ENCODE measurements at places on chromosomes 3 and 15. TPM values are rescaled to one million over a fixed set of nuclear protein-coding genes. Genes with fewer than 3 reads are reported as not detected.

The CMTM8 gene
- total RNA-seq, result 7.1 TPM

The GASK1A gene
- total RNA-seq, result not detected

The MED12L gene
- not detected for total RNA-seq

The FBXO40 gene
- total RNA-seq, result not detected

The FGF12 gene
- not detected for total RNA-seq

The DPPA4 gene
- 0.06 TPM for total RNA-seq

The ECE2 gene
- total RNA-seq, result not detected

The CLSTN2 gene
- 0.13 TPM for total RNA-seq

The LRTM1 gene
- total RNA-seq, result not detected

The CCR8 gene
- total RNA-seq, result not detected

The GRM2 gene
- total RNA-seq, result 0.06 TPM

The VILL gene
- total RNA-seq, result 8.8 TPM

The TNIK gene
- total RNA-seq, result 0.45 TPM

Data from LHCN-M2 (cell line).